Retinal pigment epithelial cell (primary cell): ENCODE measurements at places on chromosomes 11 and 22.

GRCh38 chr11:31822927-31823643, 12.0 kb upstream of the PAX6 start:
- DNase-seq, result no peak

- DNase-seq, result peak; percentile 14
These were observed 1021.4 kb upstream of the TENM4 start for GRCh38 chr11:80462211-80462610.

GRCh38 chr11:88398791-88399570, 61.4 kb upstream of the CTSC start:
- no peak for DNase-seq

- no peak for DNase-seq
These were observed 8.4 kb upstream of the MMP12 start for GRCh38 chr11:102883141-102883540.

DNA sequence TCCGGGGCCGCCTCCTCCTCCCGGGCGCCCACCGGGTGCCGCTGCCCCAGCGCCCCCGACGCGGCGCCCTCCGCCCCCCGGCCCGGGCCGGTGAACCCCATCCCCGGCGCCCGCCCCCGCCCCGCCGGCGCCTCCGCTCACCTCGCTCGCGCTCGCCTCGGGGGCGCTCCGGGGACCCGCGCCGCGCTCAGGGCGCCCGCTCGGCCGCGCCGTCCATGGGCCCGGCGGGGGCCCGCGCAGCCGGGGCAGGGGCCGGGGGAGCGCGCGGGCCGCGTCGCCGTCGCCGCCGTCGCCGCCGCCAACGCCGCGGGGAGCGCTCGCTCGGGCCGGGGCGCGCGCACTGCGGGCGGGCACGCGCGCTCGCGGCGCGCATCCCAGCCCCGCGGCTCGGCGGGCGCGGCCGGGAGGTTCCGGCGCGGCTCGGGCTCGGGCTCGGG, 293 bp downstream of the DUSP8 start:
- no peak for DNase-seq

DNA sequence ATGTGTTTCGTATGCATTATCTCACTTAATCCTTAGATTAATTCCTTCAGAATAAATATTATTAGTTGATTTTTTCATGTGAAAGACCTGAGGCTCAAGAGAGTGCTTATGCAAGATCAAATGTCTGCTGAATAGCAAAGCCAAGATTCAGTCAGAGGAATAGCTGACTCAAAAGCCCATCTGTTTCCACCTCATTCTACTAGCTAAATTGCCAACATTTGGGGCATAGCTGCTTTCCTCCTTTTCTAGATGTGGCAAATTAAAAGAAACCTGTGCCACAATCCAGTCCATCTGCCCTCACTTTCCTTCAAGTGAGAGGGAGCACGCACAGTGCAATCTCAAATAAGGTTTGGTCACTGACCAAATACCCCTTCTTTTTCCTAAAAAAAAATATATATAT, 121.1 kb downstream of the PAX6 start:
- DNase-seq, result no peak

GRCh38 chr11:111942829-111943228, 5.7 kb downstream of the DIXDC1 start:
- DNase-seq, result no peak

- peak; percentile 83 for DNase-seq
These were observed 2.9 kb downstream of the RPL3 start for GRCh38 chr22:39316440-39317083.

- no peak for DNase-seq
These were observed 213.1 kb downstream of the INSC start for GRCh38 chr11:15327786-15328231.

DNA sequence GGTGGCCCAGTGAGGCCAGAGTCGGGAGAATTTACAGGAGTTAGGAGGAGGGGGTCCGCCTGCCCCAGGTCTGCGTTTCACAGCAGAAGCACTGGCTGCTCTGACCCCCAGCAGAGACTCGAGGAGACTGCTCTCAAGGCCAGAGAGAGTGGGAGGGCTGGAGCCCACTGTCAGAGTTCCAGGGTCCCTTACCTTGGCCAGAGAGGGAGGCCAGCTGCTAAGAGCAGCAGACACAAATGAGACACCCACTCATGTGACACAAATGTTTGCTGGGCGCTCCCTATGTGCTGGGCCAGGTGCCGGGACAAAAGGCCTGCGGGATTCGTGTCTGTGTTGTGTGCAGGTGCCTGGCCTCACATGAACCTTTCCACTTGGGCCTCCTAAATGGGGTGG, 2.8 kb upstream of the TNFRSF13C start:
- no peak for DNase-seq

DNA sequence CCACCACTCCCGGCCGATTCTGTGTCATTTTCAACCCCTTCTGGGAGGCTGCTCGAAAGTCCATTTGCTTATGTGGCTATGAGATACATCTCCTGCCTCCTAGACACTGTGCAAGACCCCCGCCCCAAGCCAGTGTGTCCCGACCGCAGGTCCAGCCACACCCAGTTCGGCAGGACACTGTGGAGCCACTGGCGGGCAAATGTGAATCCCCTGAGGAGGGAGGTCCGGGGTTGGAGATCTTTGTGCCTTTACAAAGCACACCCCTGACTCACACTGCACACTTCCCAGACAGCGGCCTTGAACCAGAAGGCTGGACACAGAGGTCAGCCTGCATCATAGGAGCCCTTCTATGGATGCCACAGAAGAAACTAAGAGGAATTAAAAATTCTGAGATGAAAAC, 17.4 kb downstream of the FXYD6 start:
- DNase-seq, result no peak

DNA sequence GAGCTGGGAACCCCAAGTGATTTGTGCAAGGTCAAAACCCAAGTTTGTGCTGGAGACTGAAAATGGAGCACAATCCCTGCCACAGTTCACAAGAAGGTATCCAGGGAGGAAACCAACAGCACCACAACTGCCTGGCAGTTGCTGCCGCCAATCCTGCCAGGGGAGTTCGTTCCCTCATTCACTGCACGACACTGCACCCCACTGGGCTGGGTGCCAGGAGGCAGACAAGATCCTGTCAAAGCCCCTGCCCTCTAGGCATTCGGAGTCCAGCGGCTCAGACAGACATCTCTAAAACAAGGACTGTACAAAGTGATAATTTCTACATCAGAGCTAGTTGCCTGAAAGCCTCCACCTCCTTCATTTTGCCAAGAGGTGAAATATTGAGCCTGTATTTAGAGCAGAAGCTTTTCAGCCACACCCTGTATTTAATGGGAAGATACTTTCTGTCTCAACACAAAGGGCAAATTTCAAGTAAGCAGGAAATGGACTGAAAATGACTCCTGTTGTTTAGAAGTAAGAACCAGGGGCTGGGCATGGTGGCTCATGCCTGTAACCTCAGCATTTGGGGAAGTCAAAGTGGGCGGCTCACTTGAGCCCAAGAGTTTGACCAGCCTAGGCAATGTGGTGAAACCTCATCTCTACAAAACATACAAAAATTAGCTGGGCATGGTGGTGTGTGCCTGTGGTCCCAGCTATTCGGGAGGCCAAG, 277.4 kb upstream of the NARS2 start:
- DNase-seq, result no peak

DNA sequence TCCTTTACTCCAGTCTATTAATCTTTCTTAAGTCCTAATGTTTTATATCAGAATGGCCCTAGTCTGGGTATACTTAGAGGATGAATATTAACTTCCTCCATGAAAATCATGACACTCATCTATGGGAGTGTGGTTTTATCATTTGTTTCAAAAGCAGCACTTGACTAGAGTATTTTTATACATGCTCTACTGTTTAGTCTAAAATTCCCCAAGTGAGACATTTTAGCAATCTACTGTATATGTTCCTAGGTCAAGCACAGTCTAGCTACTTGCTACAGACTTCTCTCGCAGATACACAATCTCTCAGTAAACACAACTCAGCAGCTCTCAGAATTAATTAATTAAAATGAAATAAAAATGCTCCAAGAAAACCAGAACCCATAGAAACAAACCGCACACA, 2.9 kb upstream of the HBB start:
- DNase-seq, result no peak

GRCh38 chr11:79471071-79471844, 30.4 kb upstream of the TENM4 start:
- no peak for DNase-seq

DNA sequence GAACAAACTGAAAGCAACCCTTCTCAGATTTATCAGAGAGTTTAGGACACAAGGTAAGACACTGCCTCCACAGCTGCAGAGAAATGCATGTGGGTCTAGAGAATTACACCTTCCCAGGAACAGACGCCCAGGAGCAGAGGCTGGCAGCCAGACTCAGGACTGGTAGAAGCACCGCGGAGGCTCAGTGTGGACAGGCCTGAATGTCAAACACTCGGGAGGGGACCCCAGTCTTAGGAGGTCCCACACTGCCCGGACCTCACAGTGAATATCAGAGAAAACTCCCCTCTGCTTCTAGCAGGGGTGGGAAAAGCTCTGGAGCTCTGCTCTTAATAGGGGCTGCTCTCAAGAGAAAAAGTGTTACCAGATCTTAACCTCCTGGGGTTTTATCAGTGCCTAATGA, 952.7 kb downstream of the BRD1 start:
- no peak for DNase-seq

DNA sequence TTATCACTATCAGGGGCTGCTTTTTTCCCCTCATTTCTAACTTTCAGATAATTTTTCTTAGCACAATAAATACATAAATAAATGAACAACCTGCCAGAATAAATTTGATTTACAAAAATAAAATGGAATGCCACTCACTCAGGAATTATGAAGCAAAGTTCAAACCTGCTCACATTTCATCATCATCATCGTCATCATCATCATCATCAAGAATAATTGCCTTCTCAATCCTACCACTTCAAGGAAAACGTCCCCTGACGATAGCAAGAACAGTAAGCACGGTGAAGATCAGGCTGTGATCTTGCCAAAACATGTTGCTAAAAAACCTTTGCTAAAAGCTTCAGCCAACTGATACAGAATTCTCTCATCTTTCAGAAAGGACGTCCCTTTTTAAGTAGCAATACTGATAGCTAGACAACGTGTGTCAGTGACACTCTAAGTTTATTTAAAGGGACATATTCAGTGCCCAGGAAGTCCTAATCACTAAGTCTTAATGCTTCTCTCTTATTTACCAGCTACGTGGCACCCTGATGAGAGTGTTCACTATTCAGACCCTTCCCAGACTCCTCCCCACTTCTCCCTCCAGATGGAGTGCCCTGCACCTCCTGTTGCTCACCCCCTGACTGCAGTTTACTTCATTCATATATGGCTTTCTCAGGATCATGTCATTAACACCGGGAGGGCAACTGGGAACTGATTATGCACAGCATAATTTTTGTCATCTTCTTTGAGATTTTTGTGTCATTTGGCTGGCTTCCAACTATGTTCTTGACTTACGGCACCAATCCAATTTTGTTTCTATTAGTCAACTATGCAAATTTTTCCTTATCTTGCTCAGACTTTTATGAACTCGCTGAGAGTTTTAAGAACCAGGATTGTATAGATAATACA, 200.1 kb upstream of the GUCY1A2 start:
- no peak for DNase-seq

GRCh38 chr11:60788401-60789125, 3.4 kb downstream of the MS4A10 start:
- DNase-seq, result no peak

DNA sequence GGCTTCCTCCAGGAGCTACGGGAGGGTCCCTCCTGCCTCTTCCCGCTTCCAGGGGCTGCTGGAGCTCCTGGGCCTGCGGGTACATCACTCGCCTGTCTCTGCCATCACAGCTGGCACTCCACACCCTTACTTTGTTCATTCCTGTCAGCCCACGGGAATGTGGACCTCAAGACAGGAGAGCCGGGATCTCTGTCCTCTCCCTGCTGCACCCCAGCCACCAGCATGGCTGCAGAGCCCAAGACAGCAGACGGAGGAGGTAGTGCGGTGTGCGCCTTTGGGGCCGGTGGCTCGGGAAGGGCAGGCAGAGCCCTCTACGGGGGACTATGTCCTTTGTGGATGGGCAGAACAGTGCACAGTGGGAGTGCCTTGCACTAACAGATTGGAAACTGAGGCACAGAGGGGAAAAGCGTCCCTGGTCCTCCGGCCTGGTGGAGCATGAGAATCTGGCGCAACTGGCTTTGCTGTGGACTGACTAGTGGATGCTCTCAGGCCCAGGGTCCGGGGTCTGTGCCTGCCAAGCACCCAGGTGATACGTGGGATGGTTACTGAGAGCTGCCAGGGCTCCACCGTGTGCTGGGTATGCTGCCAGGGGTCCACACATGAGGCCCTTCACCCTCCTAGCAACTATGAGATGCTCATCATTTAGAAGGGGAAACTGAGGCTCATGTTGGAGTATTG, 47.3 kb downstream of the IGF2 start:
- no peak for DNase-seq

DNA sequence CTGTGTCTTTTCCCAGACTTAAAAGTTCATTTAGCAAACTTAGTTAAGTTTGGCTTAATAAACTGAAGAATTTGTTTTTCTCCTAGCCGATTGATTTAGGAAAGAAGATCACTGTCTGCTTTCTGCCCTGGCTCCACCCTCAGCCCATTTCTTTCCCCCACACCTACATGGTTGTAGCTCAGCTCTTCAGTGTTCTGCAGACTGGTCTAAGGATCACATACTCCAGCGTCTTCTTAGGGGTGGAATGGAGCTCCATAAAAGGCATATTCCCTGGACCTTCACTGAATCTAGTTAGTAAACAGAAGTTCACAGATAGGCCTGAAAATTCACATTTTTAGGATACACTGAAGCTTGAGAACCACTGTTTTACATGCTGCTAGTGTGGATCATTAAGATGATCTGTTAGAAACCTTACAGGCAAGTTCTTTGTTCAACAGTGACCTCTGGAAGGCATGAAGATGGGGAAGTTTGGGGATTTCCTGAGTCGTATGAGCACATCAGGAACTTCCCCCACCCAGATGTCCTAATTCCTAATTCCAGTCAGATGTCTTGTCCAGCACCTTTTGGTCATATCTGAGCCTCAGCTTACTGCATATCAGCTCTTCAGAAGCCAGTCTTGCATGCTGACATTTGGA, 16.8 kb downstream of the PIWIL4 start:
- no peak for DNase-seq

GRCh38 chr22:43441751-43442150, 29.9 kb downstream of the MPPED1 start:
- no peak for DNase-seq

- DNase-seq, result no peak
These were observed 57.5 kb upstream of the SLC22A12 start for GRCh38 chr11:64533501-64533900.
